ENCODE measurements at places on chromosomes 13 and 19.

- no peak for DNase-seq
Observed at GRCh38 chr13:97221046-97221445, 1.1 kb upstream of the MBNL2 start.

DNA sequence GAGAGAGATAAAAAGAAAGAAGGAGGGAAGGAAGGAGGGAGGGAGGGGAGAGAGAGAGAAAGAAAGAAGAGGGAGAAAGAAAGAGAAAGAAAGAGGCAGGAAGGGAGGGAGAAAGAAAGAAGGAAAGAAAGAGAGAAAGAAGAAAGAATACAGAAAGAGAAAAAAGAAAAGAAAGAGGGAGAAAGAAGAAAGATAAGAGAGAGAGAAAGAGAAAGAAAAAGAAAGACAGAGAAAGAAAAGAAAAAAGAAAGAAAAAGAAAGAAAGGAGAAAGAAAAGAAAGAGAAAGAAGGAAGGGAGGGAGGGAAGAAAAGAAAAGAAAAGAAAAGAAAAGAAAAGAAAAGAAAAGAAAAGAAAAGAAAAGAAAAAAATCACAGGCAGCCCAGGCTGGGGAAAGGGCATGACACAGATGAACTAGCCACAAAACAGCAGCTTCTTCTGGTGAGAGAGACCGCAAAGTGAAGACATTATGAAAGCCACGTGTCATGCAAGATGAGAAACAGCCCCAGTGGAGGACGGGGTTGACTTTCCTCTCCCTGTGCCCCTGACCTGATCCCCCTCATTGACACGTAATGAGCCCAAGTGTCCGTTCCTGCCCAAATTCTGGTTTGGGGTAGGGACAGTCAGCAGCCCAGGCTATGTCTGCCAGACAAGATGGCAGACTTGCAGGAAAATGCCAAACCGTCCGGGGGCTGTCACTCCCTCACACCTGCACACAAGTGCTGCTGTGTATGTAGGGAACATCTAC lies 102.1 kb downstream of the INSR start:
- no peak for DNase-seq

DNA sequence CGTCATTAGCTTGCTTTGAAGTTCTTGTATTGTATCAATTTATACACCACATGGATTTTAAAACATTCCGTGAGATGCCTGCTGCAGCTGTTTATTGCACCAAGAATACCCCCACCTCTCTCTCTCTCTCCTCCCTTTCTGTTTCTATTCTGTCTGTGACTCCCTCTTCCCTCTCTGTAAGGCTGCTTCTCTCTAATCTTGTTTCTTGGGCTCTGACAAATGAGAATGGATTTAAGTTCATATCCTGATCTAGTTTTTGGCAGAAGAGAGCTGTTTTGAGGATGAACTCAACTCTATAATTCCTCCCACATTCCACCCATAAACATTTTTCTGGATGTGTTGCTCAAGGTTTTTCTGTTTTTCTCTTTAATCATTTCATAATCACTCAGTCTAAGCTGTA lies 144.3 kb upstream of the FRY start:
- no peak for DNase-seq

DNA sequence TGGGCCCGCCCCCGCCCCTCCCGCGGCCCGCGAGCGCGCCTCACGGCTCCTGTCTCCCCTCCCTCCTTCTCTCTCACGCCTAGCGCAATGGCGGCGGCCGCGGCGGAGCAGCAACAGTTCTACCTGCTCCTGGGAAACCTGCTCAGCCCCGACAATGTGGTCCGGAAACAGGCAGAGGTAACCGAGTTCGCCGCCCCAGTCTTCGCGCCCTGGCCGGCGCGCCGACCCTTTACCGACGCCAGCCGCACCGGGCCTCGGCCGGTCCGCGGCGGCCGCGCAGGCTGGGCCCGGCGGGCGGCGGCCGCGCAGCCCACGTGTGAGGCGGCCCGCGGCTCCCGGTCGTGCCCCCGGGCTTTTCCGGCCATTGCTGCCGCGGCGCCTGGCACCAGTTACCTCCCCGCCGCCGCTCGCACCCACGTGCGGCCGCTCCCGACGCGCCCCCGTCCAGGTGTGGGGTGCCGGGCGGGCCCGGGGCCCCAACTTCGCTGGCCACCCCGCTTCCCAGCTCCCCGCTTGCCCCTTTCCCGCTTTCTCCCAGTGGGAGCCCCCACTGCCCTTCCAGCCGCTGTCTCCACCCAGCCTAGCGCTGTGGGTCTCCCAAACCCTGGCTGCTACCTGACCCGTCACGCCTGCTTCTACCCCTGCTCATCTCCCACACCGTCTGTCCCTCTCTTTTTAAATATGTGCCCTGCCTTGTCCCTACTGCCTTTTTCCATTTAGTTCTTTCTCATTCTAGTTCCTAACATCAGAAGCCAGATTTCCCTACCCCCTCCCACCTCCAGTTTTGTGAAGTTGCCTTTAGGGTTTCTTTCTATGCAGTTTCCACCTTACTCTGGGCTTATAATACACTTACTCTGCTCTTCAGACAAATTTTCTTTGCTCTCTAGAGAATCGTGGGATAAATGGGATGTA lies 23.4 kb downstream of the IPO5 start:
- peak; percentile 7 for DNase-seq

DNA sequence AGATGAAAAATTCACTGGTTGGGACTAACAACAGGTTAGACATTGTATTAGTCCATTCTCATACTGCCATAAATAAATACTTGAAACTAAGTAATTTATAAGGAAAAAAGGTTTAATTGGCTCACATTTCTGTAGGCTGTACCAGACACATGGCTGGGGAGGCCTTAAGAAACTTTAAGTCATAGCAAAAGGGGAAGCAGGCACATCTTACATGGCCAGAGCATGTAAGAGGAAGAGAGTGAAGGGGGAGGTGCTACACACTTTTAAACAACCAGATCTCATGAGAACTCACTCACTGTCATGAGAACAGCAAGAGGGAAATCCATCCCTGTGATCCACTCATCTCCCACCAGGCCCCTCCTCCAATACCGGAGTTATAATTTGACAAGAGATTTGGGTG lies 125.9 kb downstream of the SUCLA2 start:
- DNase-seq: no peak

GRCh38 chr19:9968820-9969687 lies 32.7 kb upstream of the OLFM2 start:
- DNase-seq: no peak

DNA sequence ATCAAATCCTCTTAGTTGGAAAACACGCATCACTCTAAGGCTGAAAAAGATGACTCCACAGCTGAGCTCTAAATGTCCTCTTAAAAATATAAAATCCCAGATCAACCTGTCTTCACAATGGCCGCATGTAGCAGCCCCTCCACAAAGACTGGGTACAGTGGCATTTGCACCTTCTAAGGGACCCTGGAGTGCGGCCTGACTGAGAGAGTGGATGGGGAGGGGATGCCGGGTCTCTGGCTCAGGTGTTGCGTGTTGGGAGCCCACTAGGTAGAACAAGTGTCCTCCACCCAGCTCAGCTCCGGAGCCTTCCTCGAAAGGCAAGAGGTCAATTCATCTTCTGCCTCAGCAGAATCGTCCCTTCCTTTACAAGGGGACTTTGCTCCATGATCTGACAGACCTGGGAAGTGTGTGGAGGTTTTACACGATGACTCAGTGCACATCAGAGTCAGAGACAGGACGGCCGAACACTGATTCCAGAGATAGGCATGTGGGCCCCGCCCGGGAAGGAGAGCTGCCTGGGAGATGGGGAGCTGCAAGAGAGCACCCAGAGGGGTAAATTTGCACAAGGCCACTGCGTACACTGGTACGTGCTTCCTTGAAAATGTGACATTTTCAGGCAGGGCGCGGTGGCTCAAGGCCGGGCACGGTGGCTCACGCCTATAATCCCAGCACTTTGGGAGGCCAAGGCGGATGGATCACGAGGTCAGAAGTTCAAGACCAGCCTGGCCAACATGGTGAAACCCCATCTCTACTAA lies 23.5 kb upstream of the SLC15A1 start:
- DNase-seq: no peak

GRCh38 chr13:97474349-97474980 lies 40.5 kb downstream of the RAP2A start:
- DNase-seq: no peak

- DNase-seq: no peak
Observed at GRCh38 chr13:74129500-74130191, 4.6 kb downstream of the KLF12 start.

GRCh38 chr19:35773020-35773806 lies 2.2 kb upstream of the ARHGAP33 start:
- DNase-seq: no peak

DNA sequence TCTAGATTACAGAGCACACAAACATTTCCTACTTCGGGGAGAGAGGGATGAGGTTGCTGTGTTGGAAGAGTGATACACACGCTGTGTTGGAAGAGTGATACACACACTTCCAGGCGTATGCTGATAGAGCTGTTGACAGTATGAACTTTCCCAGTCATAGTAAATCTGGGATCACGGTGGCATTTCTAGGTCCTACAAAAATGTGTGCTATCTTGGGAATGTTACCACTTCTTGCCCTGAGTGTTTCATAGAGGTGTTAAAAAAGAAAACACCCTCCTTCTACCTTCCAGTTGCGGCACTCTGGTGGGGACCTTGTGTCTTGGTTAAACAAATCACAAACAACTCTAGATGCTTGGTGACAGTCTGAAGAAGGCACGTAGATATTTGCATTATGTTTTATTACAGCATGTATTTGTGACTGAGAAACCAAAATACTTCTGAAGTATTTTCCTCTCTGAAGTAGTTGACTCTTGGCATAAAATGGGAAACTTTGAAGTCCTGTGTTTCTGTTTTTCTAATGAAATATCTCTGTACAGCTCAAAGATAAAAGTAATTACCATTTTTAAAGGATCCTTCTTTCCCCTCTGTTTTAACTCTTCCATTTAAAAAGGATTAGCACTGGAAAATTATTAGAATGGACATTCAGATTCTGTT lies 52.5 kb downstream of the ARHGAP35 start:
- DNase-seq: no peak

DNA sequence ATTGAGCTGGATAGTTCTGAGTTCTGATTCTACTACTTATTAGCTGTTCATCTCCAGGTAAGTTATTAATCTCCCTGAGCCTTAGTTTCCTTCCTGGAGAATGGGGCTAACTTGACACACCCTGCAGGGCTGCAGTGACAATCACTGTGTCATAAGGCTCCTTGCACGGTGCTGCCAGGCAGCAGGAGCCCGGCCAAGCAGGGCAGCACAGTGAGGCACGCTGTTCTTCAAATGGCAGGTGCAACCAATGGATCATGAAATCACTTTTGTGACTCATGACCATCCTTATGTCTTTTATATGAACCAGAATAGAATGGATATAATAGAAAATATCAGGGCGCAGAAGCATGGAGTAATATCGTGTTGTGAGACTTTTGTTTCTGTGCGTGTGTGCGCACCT lies 242.6 kb downstream of the ABCC4 start:
- no peak for DNase-seq

DNA sequence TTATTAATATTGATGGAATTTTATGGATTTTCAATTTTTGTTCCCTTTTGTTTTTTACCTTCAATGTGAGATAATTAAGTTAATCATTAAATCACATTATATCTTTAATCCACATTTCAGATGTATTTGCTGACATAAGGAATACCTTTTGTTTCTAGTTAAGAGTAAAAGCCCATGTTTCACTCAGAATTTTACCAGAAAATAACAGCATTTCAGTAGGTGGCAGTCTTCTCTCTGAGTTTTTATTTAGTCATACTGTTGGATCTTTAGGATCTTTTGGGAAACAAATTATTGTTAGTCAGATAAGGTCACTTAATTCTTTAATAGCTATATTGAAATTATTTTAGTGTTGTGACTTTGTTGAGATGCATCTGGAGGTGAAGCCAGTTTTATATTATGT lies 67.9 kb downstream of the NDFIP2 start:
- no peak for DNase-seq

GRCh38 chr13:91017669-91018053 lies 329.8 kb upstream of the MIR17HG start:
- no peak for DNase-seq

GRCh38 chr19:38711726-38712153 lies 32.5 kb downstream of the CAPN12 start:
- DNase-seq: no peak

- DNase-seq: no peak
Observed at GRCh38 chr13:103466761-103467160, 400.5 kb upstream of the SLC10A2 start.

DNA sequence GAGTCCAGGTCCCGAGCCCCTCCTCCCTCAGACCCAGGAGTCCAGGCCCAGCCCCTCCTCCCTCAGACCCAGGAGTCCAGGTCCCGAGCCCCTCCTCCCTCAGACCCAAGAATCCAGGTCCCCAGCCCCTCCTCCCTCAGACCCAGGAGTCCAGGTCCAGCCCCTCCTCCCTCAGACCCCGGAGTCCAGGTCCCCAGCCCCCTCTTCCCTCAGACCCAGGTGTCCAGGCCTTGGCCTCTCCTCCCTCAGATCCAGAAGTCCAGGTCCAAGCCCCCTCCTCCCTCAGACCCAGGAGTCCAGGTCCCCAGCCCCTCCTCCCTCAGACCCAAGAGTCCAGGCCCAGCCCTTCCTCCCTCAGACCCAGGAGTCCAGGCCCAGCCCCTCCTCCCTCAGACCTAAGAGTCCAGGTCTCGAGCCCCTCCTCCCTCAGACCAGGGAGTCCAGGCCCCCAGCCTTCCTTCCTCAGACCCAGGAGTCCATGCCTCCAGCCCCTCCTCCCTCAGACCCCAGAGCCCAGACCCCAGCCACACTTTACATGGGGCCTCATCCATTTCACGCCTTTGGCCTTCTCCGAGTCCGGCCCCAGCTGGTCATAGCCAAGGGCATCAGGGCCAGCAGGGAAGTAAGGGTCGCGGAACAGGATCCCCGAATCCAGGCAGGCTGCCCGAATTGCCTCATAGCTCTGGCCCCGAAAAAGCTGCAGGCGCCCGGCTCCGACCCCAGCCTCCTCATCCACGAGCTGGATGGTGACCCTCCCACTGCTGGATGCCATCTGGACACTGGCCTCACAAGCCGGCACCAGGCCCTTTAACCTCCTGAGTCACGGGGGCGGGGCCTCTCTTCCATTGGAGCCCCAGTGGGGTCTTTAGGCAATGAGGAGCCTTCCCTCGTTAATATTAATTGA lies 628 bp downstream of the CAPN12 start:
- no peak for DNase-seq

DNA sequence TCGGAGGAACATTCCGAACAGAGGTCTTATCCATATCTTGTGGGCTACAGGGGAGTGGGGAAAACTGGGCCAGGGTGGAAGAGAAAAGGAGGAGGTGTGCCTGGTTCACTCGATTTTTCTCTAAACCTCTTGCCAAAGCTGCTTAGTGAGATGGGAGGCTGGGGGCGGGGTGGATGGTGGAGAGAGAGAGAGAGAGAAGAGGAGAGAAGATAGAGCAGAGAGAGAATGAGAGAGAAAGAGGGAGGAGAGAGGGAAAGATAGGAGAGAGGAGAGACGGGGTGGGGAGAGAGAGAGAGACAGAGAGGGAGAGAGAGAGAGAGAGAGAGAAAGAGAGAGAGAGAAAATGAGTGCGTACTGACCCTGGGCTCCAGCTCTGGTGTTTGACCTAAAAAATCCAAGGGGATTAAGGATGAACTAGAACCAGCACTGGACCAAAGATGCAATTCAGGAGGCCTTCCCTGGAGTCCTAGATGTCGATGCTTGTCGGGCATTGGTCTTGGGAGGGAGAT lies 14.1 kb downstream of the NOVA2 start:
- DNase-seq: no peak

- DNase-seq: no peak
Observed at GRCh38 chr13:59447031-59447430, 716.7 kb downstream of the DIAPH3 start.

GRCh38 chr19:49799798-49800376 lies 13.2 kb downstream of the FUZ start:
- DNase-seq: no peak
